Choroid plexus epithelial cell (primary cell): ENCODE measurements at places on chromosomes 7 and 10.

GRCh38 chr7:144725070-144725469 is 110.8 kb downstream of the TPK1 start:
- DNase-seq = no peak

DNA sequence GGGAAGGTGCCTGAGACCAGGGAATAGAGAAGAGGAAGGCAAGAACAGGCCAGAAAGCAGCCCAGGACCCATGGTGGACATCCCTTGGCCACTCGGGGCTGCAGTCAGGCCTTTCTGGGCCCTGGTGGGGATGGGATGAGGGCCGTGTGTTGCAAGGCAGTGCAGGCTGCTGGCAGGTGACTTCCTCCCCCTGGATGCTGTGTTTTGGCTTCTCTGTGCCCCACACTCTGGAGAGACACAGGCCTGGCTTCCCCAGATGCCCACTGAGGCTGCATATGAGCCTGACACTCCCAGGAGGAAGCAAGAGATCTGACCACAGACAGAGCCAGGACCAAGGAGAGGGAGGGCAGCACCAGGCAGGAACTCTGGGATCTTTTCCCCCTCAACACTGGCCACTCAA is 39.9 kb downstream of the ANXA8 start:
- DNase-seq = no peak

DNA sequence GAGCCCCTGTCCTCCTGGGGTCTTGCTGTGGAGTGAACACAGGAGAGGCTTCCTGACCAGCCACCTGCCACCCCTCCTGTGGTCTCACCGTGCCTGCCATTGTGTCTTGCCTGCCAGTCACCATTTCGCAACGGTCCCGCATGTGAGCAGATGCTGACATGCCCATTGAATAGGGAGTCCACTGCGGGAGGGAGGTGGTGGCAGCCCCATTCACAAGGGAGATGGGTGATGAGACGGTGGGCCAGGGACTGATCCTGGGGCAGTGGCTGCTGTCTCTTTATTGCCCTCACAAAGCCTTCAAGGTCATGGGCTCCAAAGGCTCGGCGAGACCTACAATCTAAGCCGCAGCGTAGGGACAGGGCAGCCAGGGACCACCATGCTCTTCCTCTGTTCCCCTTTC is 76.0 kb upstream of the NPTX2 start:
- DNase-seq = no peak

DNA sequence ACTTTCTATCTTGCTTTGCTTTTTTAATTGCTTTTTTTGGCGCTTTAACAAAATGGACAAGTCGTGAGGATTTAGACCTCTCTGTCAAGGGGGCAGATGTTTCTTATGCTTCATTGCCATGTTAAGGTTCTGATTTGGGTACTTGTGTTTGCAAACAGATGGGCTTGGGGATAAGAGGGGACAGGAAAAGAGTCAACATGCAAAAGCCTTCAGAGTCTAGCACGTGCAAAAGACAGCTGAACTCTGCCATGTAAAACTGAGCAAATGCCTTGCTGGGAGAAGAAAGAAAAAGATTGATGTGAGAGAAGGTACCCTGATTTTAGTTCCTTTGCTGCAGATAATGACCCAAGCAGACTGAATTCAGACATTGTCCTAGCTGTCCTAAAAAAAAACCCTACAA is 173.1 kb downstream of the KIAA1217 start:
- no peak for DNase-seq

GRCh38 chr10:5064656-5065055 is 29.6 kb upstream of the AKR1C3 start:
- DNase-seq = peak; percentile 33

DNA sequence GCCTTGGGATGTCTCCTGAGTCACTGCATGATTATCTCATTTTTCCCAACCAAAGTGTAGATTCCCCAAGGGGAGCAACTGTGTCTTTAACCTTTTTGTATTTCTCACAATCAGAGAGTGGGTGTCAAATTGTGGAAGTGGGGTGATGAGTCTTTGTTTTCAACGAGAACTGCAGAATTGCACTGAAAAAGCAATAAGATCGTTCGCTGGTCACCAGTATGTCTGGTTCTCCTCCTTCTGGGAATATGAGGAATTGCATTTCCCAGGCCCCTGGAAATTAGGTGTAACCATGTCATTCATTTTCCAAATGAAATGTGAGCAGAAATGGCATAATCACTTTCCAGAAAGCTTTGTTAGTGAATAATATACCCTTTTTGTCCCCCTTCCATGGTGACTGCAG is 326.9 kb downstream of the GPAM start:
- DNase-seq = peak; percentile 4

- DNase-seq = no peak
These were observed 2.3 kb downstream of the AGMO start for GRCh38 chr7:15559416-15559928.

DNA sequence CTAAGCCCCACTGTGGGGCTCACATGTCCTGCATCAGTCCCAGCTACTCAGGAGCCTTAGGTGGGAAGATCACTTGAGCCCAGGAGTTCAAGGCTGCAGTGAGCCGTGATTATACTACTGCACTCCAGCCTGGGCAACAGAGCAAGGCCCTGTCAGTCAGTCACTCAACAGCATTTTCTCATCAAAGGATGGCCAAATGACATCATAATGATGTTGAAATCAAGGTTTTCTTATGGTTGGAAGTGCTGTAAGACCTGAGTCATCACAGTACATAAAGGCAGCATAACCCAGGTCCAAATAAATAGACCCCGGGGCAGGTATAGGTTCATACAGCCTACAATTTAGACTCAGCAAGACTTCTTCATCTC is 341.1 kb downstream of the PARD3 start:
- peak; percentile 65 for DNase-seq

- no peak for DNase-seq
These were observed 8.1 kb downstream of the CRYGN start for GRCh38 chr7:151431768-151432311.

DNA sequence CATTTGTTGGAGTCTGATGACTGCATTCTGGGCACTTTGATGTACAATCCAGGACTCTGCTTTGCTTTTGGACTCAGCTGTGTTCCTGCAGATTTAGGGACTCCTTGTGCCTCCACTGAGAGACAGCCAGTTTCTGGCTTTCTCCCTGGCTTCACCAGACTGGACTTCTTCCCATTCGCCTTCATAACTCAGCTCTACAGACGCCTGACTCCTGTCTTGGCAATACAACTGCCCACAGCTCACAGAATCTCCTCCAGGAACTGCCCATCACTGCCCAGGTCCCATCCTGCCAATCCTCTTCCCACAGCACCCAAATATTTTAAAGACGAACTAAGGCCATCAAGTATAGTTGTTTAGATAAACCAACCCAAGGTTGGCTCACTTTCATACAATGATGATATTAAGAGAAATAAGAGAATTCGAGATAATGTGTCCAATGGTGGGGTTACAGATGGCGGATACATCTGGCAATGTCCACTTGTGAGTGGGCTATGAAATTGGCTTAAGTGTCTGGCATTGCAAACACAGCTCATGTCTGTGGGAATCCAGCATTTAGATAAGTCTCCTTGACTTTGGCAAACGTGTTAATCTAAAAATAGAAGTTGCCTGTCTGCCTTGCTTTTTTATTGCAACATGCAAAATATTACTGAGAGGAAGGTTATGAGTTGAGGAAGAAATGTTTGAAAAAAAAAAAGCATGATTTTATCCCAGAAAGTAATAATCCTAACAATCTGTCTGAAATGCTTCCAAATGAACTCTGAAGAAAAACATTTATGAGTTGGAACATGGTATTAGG is 95.1 kb downstream of the ITGA8 start:
- peak; percentile 81 for DNase-seq

GRCh38 chr7:47803846-47804245 is 144.4 kb downstream of the PKD1L1 start:
- DNase-seq = no peak

DNA sequence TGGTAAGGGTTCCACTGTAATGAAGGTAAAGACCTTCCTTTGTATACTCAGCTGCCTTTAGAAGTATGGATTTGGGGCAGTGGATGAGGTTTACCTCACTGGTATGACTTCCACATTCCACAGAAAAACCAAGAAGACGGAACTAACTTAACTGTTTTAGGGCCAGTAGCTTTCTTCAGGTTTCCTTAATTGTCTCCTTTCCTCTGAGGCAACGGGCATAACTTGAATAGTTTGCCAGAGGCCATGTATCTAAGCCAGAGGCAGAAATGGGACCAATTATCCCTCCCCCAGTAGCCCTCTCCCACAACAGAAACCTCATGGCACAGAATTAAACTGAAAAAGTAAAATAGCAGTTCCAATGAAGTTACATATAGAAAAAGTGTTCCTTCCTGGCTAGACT is 281.7 kb downstream of the PHTF2 start:
- no peak for DNase-seq

GRCh38 chr7:144011458-144012230 is 11.5 kb downstream of the OR6B1 start:
- DNase-seq = peak; percentile 63

DNA sequence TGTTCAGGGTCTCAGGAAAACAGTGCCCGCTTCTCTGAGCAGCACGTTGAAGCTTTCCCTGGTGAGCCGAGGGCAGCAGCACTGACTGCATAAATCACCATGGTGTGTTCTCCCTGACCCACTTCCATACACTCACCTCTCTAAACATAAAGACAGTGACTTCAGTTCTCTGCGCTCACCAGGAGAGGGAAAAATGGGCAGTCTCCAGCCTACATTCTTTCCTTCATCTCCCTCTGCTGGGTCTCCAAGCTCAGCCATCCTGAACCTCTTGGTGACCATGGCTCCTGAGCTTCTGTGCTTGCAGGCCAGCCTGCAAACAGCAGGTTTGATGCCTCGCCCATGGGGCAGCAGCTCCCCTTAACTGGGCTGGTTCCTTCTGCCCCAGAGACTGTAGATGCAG is 236.6 kb upstream of the ZNF32 start:
- no peak for DNase-seq

DNA sequence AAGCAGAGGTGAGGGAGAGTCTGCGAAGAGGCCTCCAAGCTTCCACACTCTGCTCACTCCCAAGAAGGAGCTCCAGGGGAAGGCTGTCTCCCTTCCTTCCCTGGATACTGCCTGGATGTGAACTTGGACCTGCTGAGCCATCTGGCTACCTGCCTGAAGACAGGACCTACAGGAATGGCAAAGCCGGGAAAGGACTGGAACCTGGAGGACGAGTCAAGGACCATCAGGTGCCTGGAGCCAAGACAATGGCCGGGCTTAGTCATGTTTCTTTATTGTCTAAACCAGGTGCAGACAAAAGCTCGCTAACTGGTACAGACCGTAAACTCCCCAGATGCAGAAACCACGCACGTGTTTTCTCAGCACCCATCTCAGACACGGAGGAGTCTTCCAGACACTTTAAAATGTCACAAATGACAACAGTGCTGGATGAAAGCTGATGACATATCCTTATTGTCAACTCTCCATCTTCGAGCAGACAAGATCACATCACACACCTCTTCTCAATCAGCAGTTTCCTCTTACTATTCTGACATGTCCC is 12.1 kb downstream of the ASB13 start:
- no peak for DNase-seq

DNA sequence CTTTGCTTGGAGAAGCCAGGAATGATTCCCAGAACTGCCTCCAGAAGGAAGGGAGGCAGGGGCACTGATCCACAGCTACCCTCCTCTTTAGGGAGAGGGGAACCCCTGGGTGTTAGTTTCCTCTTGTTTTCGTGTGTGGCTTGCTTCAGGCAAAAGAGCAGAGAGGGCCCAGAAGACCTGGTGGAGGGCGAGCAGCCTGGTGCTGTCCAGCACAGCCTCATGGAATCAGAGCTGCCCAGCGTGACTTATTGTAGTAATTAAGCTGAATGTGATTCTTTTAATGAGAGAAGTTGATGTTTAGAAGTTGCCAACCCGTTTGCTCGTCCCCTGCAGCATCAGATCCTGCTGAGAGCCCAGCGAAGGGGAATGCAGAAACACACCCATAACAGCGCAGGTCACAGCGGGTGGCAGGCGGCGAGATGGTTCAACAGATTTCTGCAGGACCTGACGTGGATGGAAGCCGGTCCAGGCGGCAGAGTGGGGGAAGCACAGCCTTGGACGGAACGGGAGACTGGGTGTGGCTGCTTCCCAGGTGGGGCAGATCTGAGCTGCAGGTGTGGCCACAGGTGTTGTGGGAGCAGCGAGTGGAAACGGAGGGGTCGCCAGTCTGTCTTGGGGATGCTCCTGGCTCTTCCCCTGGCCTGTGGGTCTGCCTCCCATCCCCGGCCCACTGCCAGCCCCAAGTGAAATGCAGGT is 53.7 kb upstream of the SHH start:
- no peak for DNase-seq

- DNase-seq = peak; percentile 46
These were observed 682 bp upstream of the RGS10 start for GRCh38 chr10:119542988-119543813.

DNA sequence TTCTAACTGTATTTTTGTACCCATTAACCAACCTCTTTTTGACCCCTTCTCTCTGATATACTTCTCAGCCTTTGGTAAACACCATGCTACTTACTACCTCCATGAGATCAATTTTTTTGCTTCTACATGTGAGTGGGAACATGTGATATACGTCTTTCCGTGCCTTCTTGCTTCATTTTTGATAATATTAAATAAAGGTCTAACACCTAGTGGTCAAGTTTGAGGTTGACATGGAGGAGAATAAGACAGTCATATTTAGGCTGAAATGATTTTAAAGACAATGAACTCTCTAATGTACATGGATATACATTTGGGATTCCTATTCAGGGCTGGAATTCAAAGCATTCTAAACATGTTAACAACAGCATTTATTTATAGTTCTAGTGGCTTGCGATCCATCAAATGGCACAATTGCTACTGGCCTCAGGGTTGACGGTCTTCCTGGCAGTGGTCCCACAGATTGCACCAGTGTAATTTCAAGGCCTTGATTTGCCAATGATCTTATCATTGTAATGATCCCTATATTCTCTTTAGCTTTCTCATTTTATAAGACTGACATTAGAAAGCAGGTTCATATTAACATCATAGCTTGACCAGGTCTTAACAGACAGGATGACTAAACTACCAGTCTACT is 315.9 kb upstream of the ETV1 start:
- DNase-seq = peak; percentile 5

DNA sequence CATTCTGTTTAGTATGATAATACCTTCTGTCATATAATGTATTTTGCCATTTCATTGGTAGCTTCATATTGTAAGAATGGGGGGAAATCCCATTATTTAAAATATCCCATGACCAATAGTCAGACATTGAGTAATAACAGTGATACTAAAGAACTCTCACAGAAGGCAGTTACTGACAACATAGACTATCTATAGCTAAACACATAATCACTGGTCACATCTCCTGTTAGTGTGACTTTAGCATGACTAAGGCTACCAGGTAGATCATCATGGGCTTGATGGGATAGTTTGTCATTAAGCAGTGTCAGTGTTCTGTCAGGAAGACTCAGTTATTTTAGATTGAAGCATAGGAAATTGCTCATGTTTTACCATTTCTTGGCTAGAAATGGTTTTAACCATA is 16.4 kb downstream of the OPN1SW start:
- DNase-seq = no peak

- no peak for DNase-seq
These were observed 637.3 kb downstream of the SORCS3 start for GRCh38 chr10:105278439-105278838.

GRCh38 chr7:76272851-76273497 is 29.5 kb upstream of the HSPB1 start:
- DNase-seq = no peak

DNA sequence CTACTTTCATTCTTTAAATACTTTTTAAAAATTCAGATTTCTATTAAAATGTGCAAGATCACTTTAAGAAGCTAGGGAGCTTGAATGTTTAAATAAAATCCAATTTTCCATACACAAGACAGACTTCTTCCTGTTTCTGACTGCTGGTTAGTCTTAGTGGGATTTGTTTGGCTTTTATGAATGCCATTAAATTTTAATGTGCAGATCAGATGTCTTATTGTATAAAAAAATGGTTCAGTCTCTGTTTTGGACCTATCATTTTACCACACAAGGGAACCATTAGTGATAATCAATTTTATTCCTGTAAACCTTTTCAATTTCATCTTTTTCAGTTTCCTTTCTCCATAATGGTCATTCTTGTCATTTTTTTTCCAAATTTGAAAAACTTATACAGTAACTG is 63.2 kb downstream of the VCL start:
- no peak for DNase-seq
